ENCODE measurements at places on chromosomes 2 and 18. TPM values are rescaled to one million over a fixed set of nuclear protein-coding genes. Genes with fewer than 3 reads are reported as not detected.

Gene CPO
- 0.13 TPM for total RNA-seq

Gene SNX17
- 99.3 TPM for total RNA-seq

Gene LYG2
- total RNA-seq = not detected

Gene ITGB1BP1
- total RNA-seq = 37.6 TPM

Gene SERPINB11
- total RNA-seq = 1.6 TPM

Gene CTIF
- 16.1 TPM for total RNA-seq

Gene TMEM200C
- total RNA-seq = under 0.01 TPM

Gene NTSR2
- total RNA-seq = not detected

Gene CSRNP3
- 0.26 TPM for total RNA-seq

Gene HADHA
- 140 TPM for total RNA-seq

Gene SLC4A1AP
- total RNA-seq = 27.4 TPM

Gene RAB1A
- total RNA-seq = 114 TPM

Gene SCYGR6
- total RNA-seq = not detected
